ENCODE measurements at places on chromosomes 6 and 20.
A peak's percentile ranks its signal among the peaks of the same experiment; 100 is the strongest.

GRCh38 chr6:35391240-35391968 lies 49.0 kb downstream of the PPARD start:
- DNase-seq, result no peak

GRCh38 chr6:113281014-113281413 lies 576.1 kb upstream of the MARCKS start:
- DNase-seq, result no peak

DNA sequence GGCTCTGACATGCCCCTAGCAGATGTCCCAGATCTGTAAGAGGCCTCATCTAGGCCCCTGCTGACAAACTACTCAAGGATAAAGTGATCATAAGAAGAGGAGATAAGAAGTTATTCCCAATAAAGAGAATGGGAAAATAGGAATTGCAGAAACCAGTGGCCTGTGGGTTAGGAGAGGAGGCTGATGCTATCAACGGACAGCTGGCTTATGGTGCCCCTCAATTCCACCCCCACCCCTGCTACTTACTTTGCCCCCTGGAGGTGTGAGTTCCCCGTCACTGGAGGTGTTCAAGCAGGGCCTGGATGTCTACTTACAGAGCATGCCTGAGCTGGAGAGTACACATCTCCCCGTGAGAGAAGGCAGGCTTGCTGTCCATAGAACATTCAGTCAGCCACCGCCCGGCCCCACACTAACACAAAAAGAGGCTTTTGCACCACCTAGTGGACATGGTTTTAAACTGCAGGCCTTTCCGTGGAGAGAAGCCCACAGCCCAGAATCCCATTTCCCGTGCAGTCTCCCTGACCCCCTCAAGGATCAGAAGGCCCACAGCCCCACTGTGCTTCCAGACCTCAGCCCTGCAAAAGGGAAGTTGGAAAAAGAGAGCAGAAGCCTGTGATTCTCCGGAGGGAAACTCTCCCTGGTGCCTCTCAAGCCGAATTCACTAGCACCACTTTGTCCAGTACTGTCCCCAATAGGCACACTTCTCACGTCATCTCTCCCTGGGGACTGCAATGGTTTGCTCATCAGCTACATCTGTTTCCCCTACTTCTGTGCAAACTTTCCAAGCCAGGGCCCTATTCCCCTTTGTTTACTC lies 23.8 kb upstream of the BNIP5 start:
- peak; percentile 52 for DNase-seq

DNA sequence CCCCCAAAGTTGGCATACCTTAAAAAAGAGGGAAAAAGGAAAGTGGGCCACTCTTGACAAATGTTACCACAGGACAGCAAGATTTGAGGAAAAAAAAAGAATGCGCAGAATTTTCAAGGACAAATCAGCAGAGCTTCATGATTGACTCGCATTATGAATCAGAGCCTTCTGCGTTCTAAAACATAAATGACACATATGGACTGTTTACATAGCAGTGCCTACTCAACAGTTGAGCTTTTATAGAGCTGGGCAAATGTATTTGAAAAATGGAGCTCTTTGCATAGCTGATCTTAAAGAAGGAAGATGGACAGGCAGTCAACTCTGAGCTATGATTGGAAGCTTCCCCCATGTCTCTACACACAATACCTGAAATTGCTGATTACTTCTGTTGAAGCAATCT lies 213.2 kb upstream of the NT5E start:
- no peak for DNase-seq

GRCh38 chr20:841568-842546 lies 8.3 kb downstream of the FAM110A start:
- DNase-seq, result no peak

DNA sequence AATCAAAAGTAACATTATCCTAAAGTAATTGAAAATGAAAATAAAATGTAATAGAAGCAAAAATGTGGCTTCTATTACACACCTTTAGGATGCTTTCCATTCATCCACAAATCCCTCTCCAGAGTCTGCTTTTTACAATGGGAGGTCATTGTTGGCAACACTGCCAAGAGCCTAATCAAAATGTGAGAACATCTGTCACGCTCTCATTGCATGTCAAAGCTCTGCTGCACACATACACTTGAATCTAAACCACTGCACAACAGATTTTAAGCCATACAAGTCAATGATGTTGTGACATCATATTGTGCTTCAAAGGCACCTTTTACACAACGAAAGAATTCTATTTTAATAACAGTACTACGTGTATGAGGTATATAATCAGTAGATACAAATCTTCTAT lies 82.1 kb downstream of the PREP start:
- no peak for DNase-seq

GRCh38 chr20:25565578-25566157 lies 19.7 kb downstream of the NINL start:
- DNase-seq, result no peak

DNA sequence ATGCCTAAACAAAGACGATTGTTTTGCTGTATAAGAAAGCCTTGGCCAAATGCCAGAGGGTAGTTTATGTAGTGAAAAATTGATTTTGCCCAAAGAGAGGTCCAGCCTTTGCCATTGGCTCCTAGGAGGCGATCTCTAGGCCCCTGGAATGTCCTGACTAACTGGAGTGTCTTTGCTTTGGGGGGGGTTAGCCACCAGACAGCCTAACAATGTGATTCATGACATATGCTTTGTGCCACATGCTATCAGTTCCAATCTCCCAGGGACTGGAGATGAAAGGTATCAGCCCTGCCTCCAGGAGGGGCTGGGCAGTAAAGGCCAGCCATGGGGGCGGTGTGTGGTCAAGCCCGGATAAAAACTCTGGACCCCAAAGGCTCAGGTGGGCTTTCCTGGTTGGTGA lies 32.7 kb upstream of the TUBB2A start:
- DNase-seq, result no peak

DNA sequence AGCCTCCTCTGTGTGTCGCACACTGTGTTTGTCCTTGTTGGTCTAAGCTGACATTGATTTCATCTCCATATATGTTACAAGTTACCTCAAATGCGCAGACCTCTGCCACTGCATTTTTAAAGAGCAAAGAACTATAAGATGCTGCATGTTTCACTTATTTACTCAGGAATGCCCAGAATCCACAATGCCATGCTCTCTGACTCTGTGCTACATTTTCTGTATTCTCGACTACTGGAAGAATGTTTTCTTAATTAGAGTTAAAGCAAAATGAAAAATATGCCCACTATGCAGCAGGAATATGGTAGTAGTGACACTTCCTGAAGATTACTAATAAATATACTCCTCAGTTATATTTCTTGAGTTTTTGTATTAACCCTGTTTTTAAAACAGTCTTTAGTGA lies 296.4 kb downstream of the HACE1 start:
- no peak for DNase-seq
